ENCODE measurements at places on chromosomes 5 and 9. TPM values are rescaled to one million over a fixed set of nuclear protein-coding genes. Genes with fewer than 3 reads are reported as not detected.

DNA sequence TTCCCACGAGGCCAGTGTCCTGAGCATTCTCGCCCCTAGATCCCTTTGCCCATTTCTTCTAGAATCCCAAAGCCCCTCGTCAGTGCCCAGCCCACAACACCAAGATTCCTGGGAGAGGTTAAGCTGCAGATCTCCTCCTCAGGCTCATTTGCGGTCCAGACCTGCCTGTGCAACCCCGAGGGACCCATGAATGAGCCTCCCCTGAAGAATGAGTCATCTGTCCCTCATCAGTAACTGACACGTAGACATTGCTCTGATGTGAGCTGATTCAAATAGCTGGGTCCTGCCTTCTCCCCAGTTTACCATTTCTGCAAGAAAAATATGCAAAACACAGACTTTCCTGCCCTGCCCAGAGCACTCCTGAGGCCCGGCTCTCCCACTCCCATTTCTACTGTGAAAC lies 92.8 kb downstream of the ADCY2 start:
- DNase-seq, result no peak

- DNase-seq, result peak; percentile 57
Observed at GRCh38 chr9:37994639-37995347, 74.2 kb downstream of the SHB start.

DNA sequence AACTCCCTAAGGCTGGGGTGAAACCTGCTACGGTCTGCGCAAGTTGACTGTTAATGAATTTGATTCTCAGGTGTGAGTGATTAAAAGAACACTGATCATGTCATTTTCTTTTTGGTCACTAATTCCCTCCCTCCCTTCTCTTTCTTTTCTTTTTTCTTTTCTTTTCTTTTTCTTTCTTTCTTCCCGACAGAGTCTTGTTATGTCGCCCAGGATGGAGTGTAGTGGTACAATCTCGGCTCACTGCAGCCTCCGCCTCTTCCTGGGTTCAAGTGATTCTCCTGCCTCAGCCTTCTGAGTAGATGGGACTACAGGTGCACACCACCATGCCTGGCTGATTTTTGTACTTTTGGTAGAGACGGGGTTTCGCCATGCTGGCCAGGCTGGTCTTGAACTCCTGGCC lies 2.6 kb downstream of the ANXA1 start:
- DNase-seq, result no peak

DNA sequence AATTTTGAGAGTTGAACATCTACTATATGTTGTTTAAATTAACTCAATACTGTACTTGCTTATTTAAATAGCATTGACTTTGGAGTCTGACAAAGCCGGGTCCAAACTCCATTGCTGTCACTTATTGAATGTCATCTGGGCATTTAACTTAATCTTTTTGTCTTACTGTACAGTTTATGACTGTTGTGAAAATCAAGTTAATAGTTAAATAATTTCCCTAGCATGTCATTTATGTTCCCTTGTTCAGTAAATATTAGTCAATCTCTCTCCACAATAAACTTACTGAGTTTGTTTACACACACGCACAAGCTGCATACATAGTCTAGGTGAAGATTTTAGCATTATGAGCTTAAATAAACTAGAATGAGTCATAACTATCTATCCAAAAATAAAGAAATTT lies 6.3 kb upstream of the UGCG start:
- no peak for DNase-seq

DNA sequence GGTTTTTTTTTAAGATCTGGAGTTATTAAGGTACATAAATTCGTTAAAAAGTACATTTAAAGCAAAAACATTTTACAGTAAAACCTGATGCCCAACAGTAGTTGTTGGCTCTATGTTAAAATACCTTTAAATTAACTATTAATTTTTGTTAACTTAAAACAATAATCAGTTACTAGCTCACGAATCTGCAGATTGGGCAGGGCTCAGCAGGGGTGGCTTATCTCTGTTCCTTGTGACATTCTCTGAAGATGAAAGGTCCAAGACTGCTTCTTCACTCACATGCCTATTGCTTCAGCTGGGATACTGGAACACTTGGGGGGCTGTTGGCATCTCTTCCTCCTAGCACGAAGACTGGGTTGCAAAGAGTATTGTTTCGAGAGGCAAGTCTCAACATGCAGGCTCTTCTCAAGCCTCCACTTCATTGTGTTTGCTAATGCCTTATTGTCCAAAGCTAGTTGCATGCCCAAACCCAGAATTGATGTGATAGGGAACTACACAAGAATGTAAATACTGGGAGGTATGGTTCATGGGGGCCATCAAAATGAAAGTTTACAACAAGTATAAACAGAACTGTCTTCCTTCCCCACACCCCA lies 46.6 kb downstream of the MAP3K1 start:
- no peak for DNase-seq

GRCh38 chr9:75979362-75979761 lies 88.9 kb downstream of the PCSK5 start:
- DNase-seq, result no peak

- no peak for DNase-seq
Observed at GRCh38 chr9:135848341-135849047, 58.9 kb downstream of the CAMSAP1 start.

DNA sequence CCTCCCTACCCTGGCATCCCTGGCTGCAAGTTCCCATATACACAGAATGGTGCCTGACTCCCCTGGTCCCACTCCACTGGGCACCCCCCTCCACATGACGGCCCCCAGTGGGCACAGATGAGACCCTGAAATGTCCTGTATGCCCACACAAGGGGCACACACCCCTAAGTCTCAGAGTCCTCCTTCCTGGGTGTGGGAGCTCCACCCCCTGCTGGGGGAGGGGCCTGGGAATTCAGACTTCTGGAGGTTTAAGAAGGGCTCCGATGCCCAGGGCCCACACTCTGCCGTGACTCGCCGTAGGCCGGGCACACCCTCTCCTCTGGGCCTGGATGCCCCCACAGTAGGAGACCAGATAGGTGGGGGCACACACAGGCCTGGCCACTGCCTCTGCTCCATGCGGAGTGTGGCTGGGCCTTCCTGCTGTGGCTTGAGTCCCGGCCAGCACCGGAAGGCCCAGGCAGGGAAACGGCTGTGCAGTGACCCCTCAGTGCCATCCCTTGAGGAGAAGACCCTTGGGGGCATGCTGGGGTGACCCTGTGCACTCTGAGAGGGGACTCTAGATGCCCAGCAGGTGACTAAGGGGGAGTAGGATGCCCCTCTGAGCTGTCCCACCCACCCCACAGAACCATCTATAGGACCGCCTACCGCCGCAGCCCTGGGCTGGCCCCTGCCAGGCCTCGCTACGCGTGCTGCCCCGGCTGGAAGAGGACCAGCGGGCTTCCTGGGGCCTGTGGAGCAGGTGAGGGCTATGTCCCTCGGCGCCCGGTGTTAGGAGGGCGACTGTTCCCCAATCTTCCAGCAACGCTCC lies 6.5 kb downstream of the EGFL7 start:
- DNase-seq, result no peak

DNA sequence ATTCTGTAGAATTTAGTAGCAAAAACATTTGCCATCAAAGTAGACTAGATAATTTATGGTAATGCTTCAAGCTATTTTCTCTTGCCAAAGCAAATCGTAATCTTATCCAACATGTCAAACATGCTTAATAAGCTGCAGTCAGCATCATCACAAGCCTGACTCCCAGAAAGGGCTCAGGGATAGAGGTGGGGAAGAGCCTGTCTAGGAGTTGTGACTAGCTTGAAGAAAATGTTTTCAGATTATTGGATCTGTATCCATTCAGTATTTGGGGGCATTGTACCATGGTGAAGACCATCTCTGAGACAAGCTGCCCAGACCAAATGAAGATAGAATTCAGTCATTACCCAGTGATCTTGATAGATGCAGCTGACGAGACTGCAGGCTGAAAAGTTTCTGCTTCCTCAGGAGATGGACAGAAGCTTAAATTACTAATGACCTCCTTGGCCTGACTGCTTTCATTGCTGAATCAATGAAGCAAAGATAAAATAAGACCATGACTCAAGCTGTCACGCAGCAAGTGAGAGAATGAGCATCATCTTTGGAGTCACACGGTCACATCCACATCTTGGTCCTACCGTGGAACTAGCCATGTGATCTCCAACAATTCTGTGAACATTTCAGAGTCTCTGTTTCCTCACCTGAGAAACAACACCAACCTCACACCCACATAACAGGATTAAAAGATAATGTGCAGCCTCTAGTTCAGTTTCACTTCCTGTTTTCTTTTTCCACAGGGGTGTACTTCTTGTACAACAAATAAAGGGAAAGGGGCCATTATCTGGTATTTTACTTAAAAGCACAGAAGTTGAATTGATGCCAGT lies 9.4 kb downstream of the ERAP2 start:
- no peak for DNase-seq

DNA sequence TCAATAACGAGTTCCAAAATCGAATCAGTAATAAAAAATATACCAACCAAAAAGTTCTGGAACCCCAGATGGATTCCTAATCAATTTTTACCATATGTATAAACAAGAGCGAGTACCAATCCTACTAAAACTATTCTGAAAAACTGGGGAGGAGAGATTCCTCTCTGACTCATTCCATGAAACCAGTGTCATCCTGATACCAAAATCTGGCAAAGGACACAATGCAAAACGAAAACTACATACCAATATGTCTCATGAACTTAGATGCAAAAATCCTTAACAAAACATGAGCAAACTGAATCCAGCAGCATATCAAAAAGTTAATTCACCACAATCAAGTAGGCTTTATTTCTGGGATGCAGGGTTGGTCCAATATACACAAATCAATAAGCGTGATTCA lies 30.5 kb upstream of the MACIR start:
- DNase-seq, result no peak

DNA sequence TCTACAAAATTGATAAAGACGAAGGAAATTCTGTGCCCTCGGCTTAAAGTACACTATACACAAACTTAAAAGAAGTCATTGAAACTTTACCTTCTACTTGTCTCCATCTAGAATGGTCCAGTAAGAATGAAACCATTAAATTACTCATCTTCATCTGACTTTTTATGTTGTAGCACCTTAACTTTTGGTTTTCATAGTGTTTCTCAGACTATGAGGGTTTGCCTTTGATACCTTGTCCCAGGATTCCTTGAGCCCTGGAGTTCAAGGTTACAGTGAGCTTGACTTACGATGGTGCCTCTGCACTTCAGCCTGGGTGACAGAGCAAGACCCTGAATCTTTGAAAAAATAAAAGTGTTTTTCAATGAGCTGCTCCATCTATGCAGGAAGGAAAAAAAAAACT lies 132.2 kb downstream of the CDC42SE2 start:
- DNase-seq, result no peak

DNA sequence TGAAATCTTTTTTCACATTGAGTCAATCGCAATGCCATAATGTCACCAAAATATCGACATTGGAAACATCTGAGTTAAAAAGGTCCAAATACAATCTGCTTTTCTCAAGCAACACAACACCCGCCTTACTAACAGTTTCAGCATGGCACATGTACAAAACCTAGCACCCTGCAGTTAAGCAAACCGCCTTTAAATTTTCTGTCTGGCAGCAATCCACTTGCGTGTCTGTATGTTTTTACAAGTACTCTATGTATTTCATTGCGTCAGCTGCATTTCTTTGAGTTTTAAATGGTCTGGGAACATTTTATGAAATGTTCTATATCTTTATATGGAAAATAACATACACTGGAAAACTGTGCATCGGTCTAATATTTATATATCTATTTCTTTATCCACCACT lies 134.6 kb downstream of the DENND1A start:
- no peak for DNase-seq

Gene PRLR
- 1.1 TPM for total RNA-seq
